ENCODE measurements at places on chromosomes 2 and 18.

DNA sequence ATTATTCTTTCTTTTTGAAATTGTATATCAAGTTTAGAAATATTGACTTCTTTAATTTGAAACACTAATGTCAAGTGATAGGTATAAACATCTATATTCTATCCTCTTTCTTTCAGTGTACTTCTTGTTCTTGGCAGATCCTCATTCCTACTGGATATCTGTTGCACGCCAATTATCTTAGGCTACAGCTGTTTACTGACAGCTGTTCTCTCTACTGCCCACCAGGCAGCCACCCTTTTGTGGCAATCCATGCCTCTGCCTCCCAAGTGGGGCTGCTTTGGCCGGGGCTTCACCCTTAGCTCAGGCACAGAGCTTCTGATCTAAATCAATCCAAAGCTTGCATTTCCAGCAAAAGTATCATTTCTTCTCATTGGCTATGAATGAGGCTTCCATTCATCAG is 50.6 kb upstream of the ITSN2 start:
- DNase-seq, result no peak

- DNase-seq, result no peak
Observed at GRCh38 chr2:203934711-203935438, 1.7 kb upstream of the ICOS start.

DNA sequence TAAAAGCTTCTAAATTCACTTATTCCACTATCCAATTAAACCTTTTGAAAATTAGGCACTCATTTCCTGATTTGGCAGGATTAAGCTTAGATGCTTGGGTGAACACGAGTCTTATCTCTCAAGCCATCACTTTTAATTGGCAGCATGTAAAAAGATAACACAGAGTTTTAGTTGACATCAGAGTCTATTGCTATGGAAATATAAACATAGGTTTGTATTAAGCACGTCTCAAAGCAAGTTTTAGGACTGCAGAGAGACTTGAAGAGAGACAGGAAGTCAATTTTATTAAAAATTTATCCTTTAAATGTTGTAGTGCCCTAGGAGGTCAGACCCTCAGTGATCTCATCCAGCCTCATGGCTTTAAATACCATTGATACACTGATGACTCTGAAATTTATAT is 5.6 kb downstream of the RBKS start:
- no peak for DNase-seq

DNA sequence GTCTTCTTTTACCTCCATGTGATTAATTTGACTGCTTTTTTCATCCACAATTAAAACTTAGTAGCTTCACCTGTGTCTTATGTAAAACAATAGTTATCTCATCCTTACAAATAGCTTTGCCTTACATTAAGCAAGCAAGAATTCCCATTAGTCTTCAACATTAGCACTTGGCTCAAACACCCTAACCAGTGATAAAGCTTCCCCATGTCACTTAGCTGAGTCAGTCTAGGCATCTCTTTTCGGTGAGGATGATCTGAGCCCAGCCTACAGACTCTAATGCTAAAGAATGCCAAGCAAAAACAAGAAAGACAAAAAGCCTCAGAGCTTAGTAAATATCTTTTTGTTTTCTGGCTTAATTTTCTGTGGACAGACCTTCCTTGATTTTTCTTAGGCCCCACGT is 26.1 kb downstream of the GAD1 start:
- DNase-seq, result peak; percentile 71

- no peak for DNase-seq
Observed at GRCh38 chr2:46945671-46946070, 30.1 kb upstream of the MCFD2 start.

GRCh38 chr2:23380562-23381065 is 4.4 kb upstream of the KLHL29 start:
- no peak for DNase-seq

DNA sequence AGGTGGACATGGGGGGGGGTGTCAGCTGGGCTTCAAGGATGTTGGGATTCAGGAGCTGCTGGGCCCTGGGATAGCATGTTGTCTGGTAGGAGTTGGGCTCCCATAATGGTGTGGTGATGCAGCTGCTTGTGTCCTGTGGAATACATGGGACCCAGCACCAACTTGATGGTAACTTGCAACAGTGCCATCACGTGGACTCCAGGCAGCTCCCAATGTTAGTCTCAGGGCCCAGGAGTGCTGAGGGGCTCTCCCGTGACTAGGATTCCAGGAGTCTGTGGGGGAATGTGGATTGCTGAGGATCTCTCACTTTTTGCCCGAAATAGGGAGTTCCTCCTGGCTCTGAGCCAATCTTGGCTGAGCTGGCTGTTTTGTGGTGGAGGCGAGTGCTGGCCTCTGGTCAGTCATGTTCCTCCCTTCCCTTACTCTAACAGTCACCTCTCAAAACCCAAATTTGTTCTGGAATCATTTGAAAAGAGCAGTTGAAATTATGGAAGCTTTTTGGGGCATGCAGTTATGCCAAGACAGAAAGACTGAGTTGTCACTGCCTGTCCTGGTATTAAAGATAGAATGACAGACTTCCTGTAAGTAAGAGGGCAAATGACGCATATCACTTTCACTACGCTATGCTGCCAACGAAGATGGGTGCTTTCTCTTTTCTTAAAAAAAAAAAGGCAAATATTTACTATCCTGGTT is 607.1 kb downstream of the ADCYAP1 start:
- no peak for DNase-seq

GRCh38 chr18:3664563-3665178 is 214.7 kb downstream of the TGIF1 start:
- DNase-seq, result no peak

DNA sequence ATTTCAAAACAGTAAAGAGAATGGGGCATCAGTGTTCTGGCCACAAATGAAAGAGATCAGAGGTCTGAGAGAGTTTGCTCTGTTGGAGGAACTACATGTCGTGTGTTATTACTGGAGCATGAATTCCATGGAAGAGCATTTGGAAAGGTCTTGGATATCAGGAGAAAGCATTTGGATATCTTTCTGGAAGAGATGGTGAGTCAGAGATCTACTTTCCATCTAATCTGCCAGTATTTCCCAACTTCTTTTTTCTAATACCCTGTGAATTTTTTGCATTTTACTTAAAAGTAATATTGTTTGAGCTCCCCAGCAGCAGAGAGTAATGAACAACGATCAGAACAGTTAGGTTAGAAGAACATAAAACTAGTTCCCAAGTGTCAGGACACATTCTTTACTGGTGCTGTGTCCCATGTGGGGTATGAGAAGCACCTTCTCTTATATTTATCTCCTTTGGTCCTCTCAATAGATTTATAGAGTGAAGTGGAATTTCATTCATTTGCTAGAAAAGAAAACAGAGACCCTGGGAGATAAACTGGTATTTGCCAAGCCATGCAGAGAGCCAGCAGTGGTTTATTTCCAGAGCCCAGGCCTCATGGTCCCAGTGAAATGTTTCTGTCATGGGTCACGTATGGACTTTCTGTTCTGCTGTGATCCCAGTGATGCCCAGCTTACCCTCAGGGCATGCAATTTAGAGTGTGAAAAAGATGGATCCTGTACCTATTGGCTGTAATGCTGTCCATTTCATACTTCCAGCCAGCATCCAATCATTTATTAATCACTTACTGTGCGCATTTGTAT is 130.8 kb upstream of the NT5C1B start:
- DNase-seq, result peak; percentile 85

DNA sequence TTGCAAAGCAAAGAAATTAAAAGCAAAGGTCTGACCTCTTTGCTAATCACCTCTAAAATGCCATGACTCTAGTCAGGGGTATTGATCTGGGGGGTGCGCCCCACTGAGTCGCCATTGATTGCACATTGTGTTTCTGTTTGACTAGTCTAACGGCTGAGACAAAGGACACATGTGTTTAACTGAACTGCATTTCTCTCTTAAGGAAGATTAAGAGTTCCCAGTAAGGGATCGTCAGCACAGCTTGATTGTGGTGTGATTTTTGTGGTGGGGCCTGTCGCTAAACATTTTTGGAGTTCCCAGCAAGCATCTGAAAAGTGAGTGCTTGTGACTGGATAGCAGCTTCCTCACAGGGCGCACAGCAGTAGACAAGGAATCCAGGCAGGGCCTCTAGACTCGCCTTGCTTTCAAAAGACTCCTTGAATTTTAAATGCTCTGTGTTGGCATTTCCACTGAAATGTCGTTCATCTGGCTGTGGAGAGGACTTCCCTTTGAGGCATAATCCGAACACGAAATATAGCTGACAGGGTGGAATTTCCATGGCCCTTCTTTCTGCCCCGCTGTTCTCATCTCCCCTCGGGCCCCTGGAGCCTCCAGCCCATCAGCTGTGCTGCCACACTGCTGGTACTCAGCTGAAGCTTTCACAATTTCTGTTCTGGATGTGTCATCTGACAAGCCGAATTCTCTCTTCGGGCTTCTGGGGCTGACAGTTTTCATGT is 126.3 kb downstream of the FAM168B start:
- DNase-seq, result no peak

DNA sequence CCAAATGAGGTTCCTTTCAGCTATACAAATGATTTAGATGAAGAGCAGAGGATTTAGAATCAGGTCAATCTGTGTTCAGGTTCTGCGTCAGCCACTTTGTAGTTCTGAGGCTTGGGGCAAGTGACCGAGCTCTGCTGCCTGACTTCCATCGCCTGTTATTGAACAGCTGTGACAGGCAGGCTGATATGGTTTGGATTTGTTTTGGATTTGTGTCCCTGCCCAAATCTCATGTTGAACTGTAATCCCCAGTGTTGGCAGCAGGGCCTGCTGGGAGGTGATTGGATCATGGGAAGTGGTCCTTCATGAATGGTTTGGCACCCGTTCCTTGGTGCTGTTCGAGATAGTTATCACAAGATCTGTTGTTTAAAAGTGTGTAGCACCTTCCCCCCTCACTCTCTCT is 18.6 kb downstream of the TYMS start:
- no peak for DNase-seq

GRCh38 chr2:223486751-223487150 is 115.4 kb downstream of the SCG2 start:
- DNase-seq, result no peak

DNA sequence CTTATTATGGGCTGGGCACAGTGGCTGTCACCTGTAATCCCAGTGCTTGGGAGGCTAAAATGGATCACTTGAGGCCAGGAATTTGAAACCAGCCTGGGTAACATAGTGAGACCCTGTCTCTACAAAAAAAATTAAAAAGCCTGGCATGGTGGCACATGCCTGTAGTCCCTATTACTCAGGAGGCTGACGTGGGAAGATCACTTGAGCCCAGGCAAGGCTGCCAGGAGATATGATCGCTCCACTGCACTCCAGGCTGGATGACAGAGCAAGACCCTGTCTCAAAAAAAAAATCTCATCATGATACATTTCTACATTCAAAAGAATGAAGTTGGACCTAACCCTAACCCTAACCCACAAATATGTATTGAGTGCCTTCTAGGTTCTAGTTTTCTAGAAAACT is 20.2 kb upstream of the CYP27A1 start:
- no peak for DNase-seq

DNA sequence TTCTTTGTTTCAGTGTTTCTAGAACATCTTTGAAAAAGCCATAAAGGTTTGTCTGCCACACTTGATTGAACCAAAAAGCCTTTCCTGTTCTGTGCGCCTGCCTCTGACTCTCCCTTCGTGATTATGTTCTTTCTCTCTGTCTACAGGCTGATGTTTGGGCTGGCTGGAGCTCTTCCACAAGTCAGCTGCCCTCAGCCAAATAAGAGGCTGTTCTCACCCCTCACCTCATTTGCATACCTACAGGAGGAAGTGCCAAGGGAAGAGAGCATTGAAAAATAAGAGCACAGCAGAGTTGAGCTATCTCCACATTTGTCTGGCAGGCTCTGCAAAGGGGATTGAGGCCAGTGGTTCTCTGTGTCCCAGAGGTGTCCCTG is 15.8 kb downstream of the INPP5D start:
- DNase-seq, result no peak

DNA sequence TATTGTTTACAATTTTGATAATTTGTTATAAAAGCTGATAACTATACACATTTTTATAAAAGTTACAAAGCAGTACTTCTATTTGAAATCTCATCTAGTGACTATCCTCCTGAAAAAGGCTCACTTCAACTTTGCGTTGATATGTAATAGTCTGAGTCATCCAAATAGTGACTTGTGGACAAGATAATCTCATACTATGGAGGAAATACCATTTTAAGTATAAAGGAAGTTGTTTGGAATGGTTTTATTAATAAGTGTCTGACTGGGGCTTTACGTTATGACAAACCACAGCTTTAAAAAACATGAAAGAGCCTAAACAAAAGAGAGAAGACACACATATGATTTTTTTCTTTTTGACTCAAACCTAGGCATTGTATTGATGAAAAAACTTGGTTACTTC is 272.3 kb upstream of the COL3A1 start:
- peak; percentile 68 for DNase-seq
